ENCODE measurements at places on chromosomes 16 and 17. TPM values are rescaled to one million over a fixed set of nuclear protein-coding genes. Genes with fewer than 3 reads are reported as not detected.

The MRPL58 gene
- 78.1 TPM for total RNA-seq

The SHBG gene
- not detected for total RNA-seq

The SOX15 gene
- total RNA-seq, result 0.20 TPM

- no peak for DNase-seq
Measured at GRCh38 chr17:41777574-41778188, 8.8 kb downstream of the JUP start.

DNA sequence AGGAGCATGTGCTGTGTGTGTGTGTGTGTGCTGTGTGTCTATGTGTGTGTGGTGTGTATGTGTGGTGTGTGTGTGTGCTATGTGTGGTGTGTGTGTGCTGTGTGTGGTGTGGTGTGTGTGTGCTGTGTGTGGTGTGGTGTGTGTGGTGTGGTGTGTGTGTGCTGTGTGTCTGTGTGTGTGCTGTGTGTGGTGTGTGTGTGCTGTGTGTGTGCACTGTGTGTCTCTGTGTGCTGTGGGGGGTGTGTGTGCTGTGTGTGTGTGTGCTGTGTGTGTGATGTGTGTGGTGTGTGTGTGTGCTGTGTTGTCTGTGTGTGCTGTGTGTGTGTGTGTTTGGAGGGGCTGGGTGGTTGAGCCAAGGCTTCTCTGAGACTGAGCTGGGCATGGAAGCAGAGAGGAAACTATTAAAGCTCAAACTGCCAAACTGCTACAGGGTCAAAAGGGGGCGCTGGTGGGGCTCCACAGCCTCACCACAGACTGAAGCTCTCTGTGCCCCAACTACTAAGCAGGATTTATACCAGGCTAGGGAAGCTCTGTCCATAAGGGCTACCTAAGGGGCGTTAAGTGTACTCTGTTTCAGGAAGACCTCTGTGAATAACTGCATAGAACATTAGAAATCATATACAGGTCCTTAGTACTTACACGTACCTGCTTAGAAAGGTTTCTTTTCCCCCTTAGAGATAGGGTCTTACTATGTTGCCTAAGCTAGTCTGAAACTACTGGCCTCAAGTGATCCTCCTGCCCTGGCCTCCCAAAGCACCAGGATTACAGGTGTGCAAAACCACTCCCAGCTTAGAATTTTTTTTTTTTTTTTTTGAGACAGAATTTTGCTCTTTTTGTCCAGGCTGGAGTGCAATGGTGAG, 27.8 kb upstream of the GHDC start:
- DNase-seq, result peak; percentile 38

DNA sequence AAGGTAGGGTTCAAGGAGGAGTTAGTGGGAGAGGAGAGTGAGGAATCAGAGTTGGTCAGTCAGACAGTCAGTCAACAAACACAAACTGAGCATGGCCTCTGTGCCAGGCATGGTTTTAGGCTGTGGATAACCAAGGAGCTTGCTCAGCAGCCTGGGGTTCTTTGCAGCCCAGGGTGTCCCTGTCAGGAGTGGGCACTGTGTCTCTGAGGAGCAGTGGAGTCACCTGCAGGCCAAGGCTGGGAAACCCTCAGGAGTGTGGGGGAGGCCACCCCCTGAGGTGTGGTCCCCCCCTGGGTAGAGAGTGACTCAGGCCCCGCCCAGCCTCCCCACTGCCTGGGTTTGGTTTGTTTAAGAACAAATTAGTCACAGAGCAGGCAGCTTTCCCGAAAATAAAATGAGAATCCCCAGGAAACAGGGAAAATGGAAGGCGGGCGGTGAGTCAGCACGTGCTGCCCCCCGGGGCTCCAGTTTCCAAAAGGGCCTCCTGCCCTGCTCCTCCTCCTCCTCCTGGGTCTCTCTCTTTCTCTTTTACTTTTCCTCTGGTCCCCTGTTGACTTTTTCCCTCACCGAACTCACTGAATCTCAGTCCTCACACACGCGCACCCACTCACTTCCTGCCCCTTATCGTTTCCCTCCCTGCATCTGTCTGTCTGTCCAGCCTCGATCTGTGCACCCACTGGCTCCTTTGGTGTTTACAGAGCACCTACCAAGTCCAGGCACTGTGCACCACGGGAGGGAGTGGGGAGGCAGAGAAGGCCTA, 44.3 kb downstream of the SOCS3 start:
- peak; percentile 28 for DNase-seq

GRCh38 chr17:37359682-37360188, 16.1 kb upstream of the C17orf78 start:
- DNase-seq, result no peak
